H7 (cell line): ENCODE measurements at places on chromosomes 11 and 22. TPM values are rescaled to one million over a fixed set of nuclear protein-coding genes. Genes with fewer than 3 reads are reported as not detected.
A peak's percentile ranks its signal among the peaks of the same experiment; 100 is the strongest.

Gene SERHL2
- 2.6 and 7.5 TPM in 2 replicates for total RNA-seq

Gene NFAM1
- 0.48 and 0.69 TPM in 2 replicates for total RNA-seq

Gene OR5A1
- total RNA-seq = not detected in 2 replicates

Gene SF3A1
- total RNA-seq = 70.1 and 97.1 TPM in 2 replicates

Gene MRGPRX3
- not detected in 2 replicates for total RNA-seq

Gene STK33
- total RNA-seq = 10.6 and 11.3 TPM in 2 replicates

Gene LRRN4CL
- total RNA-seq = 0.14 and 0.30 TPM in 2 replicates

Gene SERPINH1
- 540 and 638 TPM in 2 replicates for total RNA-seq

Gene IGSF9B
- total RNA-seq = 6.1 and 12.4 TPM in 2 replicates

Gene KRTAP5-11
- total RNA-seq = 0.92 TPM in 1 of 2 replicates, not detected in the other

- no peak for DNase-seq
These were observed 765 bp downstream of the ZFPL1 start for GRCh38 chr11:65084598-65085375.

DNA sequence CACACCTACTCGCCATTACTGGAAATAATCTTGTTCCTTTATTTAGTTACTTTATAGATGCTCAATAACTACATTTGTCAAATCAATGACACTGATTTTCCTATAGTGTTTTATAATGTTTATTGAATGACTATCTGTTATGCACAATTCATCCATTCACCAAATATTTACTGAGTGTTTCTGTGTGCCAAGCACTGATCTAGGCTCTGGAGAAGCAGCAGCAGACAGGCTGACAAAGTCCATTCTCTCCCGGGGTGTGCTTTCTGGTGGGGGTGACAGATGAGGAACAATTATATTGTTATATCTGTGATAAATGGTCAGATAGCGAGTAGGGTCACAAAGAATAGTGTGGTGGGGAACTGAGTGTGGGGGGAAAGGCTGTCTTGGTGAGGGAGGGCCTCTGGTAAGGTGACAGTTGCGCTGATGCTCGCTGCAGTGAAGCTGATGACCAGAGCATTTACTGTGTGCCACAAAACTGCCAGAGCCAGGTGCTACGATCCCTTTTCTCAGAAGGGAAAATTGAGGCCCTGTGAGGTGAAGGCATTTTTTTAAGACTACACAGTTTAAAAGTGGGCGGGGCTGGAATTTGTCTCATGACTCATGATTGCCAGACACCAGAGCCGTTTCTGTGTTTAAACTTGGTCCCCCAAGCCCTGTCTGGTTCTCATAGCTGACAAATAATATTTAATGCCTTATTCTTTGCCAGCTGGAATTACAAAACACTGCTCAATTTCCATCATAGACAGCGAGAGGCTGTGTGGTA, 10.2 kb downstream of the PACS1 start:
- DNase-seq = no peak

GRCh38 chr11:86211619-86212018, 32.9 kb upstream of the EED start:
- no peak for DNase-seq

GRCh38 chr11:107716884-107717532, 5.2 kb upstream of the SLN start:
- DNase-seq = no peak

DNA sequence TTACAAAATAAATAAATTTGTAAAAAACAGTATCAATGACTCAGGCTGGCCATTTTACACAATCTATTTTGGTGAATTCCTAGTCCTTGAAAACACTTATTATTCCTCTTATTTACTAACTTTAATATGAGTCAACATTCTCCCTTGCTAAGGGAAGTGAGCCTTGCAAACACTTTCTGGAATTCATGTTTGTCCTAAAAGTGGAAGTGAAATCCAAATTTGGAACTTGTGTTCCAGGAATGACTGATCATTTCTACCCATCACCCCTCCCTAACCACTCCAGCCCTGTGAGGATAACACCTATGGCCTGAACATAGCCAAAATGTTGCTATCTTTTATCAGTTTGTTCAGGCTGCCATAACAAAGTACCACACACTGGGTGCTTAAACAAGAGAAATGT, 83.1 kb downstream of the OR5AK2 start:
- DNase-seq = no peak

- DNase-seq = no peak
These were observed 11.7 kb downstream of the RNF141 start for GRCh38 chr11:10529279-10529678.

DNA sequence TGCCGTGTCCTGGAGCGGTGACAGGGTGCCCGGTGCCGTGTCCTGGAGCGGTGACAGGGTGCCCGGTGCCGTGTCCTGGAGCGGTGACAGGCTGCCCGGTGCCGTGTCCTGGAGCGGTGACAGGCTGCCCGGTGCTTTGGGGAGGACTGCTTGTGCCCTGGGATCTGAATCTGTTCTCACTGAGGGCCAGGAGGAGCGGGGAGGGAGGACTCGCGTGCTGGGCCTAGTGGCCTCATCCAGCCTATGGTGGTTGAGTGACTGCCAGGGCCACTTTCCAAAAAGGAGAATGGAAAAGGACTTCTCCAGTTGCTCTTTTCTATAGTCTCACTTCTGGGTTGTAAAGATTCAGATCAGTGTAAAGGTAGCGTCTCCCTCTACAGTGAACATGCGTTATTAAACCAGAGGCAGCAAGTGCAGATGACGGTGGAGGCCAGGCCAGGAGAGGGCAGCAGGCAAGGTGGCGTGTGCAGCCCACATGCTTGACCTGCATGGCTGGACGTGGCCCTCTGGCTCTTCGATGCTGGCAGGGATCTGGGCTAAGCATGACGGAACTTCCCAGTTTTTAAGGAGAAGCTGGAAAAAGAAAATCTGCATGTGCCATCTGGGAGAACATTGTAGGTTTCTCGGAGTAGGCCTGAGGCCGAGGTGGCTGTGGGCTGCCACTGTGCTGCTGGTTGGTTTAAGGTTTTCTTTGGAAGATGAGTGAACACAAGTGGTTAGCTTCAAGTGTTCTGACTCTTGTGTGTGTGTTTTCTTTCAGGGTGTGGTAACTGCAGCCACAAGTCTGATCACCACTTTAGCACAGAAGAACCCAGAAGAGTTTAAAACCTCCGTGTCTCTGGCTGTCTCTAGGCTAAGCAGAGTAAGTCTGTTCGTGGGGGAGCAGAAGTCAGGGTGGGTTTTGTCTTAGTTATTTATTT, 55.0 kb downstream of the AP2A2 start:
- DNase-seq = no peak

GRCh38 chr11:13011466-13012055, 2.4 kb downstream of the RASSF10 start:
- no peak for DNase-seq

- no peak for DNase-seq
These were observed 19.2 kb upstream of the TH start for GRCh38 chr11:2190657-2191471.

DNA sequence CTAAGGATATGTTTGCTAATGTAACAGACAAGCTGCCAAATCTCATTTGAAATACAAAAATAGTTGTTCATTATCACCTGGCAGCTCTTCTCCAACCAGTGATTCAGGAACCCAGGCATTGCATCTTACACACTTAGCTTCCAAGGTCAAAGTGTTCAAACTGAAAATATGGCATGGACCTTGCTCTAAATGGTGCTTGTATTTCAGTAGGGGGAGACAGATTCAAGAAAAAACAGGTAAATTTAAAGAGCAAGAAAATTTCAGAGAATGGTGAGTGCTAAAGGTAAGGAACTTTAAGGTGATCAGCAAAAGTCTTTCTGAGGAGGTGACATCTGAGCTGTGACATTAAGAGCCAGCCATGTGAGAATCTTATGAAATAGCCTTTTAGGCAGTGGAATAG, 82.8 kb upstream of the E2F8 start:
- no peak for DNase-seq

GRCh38 chr11:64592656-64593055, 1.6 kb downstream of the SLC22A12 start:
- DNase-seq = peak; percentile 40

GRCh38 chr11:64747961-64748665, 4.2 kb upstream of the RASGRP2 start:
- peak; percentile 22 for DNase-seq

- DNase-seq = no peak
These were observed 1147.0 kb downstream of the DLG2 start for GRCh38 chr11:84480131-84480530.

- DNase-seq = no peak
These were observed 69.7 kb downstream of the GAB2 start for GRCh38 chr11:78347956-78348355.

DNA sequence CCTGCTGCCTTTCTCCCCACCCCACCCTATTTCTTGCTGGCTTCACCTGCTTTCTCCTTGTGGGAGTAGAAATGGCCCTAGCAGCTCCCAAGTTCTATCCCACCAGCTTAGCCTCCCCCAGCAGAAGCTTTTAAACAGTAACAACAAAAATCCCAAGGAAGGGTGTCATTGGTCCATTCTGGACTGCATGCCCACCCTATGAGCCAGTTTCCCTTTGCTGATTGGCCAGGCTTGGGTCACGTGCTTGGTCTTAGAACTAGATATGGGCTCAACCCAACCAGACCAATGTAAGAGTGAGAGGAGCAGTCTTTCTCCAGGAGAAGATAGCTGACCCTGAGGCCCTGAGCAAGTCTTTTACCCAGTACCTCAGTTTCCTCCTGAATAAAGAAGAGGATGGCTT, 2.3 kb downstream of the MTFP1 start:
- no peak for DNase-seq

DNA sequence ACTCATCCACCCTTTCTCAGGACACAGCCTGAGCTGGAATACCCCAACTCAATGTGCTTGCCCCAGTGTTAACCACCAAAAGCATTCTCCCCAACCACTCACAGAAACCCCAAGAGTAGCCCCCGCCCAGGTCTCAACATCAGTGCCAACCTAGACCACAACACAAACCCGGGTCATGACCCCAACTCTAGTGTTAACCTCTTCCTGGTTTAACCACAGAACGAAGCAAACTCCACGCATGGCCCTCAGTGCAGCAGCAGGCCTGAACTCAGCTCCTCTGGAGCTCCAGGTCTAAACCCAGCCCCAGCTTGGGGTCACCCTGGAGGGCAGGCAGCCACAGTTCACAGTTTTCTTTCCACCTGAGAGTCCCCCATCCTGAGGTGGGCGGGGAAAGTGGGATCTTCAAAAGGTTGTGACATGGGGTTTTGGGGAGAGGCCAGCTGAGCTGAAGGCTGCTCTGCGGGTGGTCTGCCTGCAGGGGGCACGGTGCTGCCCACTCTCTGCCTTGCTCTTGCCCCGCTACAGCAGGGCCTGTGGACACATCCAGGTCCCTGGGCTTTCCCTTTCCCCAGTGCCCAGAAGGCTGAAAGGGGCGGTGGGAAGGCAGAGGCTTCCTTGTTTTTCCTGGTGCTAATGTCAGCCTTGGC, 37.9 kb downstream of the NECTIN1 start:
- no peak for DNase-seq

- DNase-seq = peak; percentile 80
These were observed 58.1 kb upstream of the PPP6R3 start for GRCh38 chr11:68402355-68403031.
